Epithelial cell of proximal tubule (primary cell): ENCODE measurements at places on chromosomes 12 and 14.

GRCh38 chr12:119989361-119989730 lies 310 bp downstream of the BICDL1 start:
- no peak for DNase-seq

DNA sequence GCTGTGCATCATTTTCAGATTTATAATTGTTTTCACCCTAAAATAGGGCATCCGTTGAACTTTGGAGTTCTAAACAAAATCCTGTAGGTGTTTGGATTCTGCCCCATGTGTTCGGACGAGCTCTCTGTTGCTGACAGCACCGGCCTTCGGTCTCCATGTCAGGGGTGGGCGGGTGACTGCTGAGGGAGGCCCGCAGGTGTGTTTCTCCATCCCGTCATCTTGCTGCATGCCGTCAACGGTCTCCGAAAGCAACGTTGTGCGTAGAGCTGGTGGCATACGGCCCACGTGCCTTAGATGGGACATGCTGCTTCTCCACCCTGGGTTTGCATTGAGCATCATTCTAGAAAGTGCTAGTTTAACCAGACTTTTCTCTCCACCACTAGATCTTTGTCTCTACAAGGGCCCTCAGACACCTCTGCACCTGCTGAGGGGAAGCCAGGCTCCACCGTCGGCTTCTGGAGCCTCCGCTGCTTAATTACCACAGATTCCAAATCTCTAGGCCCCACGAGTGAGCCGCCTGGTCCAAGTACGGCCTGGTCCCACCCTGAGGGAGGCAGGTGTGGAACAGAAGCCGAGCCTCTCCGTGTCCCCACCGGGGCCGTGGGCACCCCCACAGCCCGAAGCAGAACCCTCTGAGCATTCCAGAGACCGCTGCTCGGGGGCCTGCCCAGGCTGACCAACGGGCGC lies 15.7 kb upstream of the AMN start:
- DNase-seq, result no peak

DNA sequence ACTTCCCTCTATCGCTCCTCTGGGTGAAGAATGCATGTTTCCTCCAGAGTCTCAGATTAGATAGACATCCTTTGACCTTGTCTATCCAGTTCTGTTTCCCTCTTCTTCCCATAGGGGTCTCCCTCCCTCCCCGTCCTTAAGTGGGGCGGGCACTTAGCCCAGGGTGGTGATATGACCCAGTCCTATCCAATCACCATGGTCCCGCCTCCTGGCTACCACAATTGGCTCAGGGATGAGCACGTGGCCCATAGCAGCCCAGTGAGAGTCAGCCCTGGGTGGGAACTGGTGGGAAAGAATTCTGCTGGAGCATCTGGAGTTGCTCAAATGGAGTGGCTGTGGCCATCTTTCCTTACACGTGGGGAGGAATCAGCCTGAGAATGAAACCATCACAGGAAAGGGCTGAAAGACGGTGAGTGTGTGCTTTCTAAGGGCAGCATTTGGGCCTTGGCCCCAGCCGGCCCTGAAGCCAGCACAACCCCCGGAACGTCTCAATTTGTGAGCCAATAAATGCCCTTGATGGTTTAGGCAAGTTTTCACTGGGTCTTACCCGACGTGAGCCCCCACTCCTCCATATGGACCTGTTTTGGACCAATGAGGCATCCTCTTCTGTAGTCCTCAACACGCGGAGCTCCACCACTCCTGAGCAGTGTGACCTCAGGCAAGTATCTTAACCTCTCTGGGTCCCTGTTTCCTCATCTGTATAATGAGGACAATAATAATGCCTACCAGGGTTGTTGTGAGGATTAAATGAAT lies 14.4 kb upstream of the MLXIP start:
- DNase-seq, result peak; percentile 91

- no peak for DNase-seq
These were observed 99.5 kb downstream of the KIF26A start for GRCh38 chr14:104237651-104238423.

- DNase-seq, result peak; percentile 86
These were observed 9.1 kb downstream of the TMCC3 start for GRCh38 chr12:94641283-94641682.

DNA sequence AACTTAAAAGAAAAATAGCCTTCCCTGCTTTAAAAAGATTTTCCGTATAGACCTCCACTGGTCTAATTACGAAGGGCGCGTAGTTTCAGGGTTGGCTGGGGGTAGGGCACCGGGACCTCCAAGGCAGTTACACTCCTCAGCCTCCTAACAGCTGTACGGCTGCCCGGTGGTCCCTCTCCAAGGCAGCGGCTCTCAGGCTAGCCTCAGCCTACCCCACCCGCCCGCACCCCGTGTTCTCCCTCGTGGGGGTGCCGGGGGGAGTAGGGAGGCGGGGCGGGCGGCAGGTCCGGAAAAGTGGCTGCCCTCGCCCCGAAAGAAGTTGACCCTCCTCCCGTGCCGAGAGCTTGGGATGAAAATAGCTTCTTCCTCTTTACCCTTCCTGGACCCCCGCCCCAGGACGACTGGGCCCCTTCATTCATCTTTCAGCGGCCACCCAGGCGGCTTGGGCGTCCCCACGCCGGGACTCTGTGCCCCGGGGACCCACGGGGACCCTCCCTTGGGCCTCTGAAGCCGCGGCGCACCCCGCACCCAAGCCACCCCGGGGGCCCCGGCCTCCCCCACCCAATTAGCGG lies 991 bp upstream of the RCOR1 start:
- DNase-seq, result no peak

DNA sequence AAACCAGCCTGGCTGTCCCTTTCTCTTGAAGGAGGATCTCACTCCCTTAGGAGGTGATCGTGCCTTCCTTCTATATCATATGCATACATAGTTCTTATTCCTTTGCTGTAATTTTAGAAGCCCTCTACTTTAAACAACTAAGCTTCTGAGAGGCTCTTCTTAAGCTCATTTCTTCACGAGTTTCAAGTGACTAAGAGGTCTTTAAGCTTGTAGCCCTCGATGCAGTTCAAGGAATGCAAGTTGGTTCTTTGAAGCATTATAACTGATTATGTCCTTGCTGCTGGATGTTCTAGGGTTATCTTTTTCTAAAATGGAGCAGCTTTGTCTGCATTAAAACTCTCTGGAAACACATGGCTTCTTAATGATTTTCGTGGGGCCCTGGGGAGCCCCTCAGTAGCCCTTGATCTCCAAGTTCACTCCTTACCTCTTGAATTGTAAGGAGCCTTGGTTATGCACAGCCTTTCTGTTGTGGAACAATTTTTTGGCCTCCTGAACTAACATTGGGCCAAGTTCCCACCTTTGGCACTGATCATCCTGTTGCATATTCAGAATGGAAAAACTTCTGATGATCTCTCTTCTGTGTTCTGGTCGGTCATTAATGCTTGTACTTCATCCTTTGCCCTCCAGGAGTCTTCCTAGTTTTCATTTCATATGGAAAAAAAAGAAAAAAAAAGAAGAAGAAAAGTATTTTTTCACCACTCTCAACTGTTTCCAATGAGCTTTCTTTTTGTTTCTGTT lies 12.6 kb downstream of the RASSF8 start:
- DNase-seq, result no peak

- DNase-seq, result no peak
These were observed 25.9 kb upstream of the CRIP2 start for GRCh38 chr14:105448706-105449111.

- DNase-seq, result no peak
These were observed 163.4 kb downstream of the AKAP6 start for GRCh38 chr14:32492457-32492856.

GRCh38 chr14:75489480-75489837 lies 32.8 kb upstream of the BATF start:
- DNase-seq, result no peak

GRCh38 chr14:63249092-63249491 lies 44.8 kb downstream of the RHOJ start:
- no peak for DNase-seq

- DNase-seq, result no peak
These were observed 4.0 kb downstream of the VPS37B start for GRCh38 chr12:122891661-122892525.

DNA sequence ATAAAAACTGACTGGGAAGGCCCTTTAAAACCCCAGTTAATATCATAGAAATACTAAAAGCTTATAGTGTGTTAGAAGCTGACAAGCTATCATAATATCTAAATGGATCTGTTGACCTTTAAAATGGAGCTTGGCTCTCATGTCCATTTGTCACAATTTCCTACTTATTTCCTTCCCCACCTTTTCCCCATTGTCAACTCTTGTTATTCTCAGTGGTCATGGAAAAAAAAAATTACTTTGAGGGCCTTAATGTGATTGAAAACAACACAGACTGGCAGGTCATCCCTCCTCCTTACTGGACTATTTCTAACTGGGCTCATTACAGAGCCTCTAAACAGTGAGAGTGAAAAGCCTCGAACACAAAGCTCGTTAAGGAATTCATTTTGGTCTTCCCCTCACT lies 13.7 kb upstream of the WNK1 start:
- no peak for DNase-seq

GRCh38 chr12:111693818-111694217 lies 8.0 kb downstream of the ACAD10 start:
- no peak for DNase-seq

- no peak for DNase-seq
These were observed 127.6 kb upstream of the TMCC3 start for GRCh38 chr12:94777936-94778335.

DNA sequence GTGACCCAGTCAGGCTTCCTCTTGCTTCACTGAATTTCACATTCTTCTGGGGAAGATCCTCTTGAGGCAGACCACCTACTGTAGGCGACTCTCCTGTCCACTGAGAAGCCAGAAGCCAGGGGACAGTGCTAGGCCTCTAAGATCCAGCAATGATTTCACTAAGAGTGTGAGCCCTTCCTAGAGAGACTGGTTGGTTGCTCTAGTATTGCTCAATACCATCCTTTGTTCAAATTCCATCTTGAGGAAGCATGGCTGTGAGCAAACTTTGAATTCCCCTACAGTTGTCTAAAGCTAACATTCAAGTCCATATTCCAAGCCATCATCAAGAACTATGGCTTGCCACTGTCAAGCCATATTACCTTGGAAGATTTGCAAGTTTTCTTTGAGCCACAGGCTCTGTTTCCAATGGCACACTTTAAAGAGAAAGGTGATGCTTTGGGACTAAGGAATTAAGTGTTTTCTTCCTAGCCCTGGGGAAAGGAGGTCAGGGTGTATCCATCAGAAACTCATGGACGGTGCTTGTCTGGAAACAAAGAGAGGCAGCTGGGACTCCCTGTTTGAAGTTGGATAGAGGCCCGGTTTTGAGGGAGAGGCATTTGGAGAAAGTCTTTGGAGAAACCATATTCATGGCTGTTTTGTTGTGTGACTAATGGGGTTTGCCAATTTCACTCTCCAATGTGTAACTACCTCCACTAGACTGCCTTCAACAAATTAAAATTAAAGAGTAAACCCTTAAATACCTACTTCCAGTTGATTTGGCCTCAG lies 1217.9 kb downstream of the VRK1 start:
- no peak for DNase-seq

GRCh38 chr14:31439561-31439960 lies 17.7 kb downstream of the DTD2 start:
- no peak for DNase-seq

GRCh38 chr14:65339866-65340265 lies 72.7 kb upstream of the FUT8 start:
- DNase-seq, result no peak

DNA sequence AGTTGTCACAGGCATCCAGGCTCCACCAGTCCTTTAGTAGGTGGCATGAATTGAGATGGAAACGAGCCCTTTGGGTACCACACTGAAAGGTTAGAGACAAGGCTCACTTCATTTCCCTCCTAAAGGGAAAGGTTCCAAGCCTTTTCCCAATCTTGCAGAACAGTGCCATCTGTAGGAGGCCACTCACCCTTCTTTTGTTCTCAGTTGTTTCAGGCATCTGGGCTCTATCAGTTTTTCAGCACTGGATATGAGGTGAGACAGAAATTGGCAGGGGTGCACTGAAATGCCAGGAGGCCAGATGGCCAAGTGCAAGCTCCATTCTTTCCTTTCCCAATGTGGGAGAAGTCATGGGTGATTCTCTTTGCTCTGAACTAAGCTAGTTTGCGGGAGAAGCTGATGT lies 15.2 kb downstream of the FBXO33 start:
- no peak for DNase-seq

DNA sequence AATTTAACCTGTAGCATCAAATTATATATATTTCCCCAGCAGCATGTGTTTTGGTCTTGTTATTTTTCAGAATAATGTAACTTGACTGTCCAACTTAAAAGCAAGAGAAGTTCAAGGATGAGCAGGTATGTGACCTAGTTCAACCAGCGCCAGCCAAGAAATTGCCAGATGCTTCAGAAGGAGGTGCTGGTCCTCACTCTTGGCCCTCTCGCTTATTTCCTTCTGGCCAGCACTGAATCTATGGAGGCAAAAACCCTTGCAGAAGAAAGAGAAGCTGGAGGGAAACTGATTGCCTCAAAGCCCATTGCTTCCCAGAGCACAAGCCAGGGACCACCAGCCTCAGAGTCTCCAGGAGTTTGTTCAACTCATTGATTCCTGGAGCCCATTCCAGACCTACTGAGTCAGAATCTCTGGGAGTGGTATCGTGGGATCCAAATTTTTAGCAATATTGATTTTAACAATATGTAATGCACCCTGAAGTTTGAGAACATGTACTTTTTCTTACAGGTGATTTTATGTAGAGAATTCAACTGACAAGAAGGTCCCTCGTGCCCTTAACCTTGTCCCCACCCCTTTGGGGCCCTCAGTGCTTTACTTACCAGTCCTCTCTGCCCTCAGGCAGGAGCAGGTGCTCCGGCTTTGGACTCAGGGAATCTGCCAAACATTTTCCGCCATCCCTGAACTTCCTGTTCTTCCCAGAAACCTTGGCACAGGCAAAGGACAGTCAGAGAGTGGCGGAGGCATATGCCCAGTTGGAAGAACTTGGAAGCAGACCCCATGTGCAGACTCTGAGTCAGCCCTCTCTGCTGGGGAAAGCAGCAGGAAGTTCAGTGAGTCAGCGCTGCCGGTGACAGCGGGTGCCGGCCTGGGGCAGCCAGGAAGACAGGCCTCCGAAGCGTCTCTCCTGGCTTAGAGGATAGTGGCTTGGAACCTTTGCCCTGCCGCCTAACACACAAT lies 10.4 kb downstream of the BEST3 start:
- peak; percentile 78 for DNase-seq

DNA sequence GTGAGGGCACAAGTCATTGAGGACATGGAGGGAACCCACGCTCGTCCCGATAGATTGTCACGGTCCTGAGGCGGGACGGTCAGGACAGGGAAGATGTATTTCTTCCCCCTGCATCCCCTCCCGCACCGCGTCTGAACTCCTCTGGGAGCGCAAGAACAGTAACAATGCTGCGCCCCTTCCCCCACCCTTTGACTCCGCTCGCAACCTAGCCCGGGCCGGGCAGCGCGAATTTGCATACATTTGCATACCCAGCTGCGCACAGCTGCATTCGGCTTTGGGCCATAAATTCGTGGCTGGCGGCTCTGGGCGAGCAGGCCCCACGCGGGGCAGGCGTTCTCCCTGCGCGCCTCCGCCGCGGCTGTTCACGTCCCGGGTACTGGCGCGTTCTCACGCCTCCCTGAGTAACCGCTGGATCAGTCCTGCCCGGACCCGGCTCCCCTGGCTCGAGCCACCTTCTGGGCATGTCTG lies 29.0 kb upstream of the SMUG1 start:
- no peak for DNase-seq
